ENCODE measurements at places on chromosomes 2 and 18. TPM values are rescaled to one million over a fixed set of nuclear protein-coding genes. Genes with fewer than 3 reads are reported as not detected.

DNA sequence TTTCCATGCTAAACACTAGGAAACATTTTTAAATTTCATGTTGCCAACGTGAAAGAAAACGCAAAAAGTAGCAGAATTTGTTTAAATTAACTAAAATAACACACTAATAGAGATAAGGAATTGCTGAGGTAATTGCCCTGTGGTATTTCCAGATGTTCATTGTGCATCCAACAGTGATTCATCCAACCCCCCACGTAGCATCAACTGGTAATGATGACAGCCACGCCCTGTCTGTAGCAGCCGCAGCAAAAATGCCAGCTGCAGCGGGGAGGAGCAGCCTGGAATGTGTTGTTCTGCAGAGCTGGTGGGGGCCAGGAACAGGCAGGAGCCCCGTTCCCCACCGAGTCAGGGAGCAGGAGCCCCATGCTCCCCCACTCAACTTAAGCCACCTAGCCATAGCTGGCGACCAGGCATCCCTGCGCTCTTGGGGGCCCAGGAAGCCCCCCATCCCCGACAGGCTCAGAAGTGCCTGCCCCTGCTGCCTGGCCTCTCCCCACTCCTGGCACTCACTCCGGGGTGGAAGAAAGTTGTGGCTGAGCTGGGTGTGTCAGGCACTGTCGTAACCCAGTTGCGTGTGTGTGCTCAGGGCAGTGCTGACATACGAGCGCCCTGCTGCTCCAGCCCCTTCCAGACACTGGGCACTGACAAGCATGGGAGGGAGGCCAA lies 695.1 kb upstream of the ACVR2A start:
- H3K27ac ChIP-seq: no peak overlapping the region
- no peaks in the 10 kb centered on the region for H3K27me3 ChIP-seq
- H3K4me3 ChIP-seq: no peak overlapping the region
- H3K4me1 ChIP-seq: no peaks in the 10 kb centered on the region

DNA sequence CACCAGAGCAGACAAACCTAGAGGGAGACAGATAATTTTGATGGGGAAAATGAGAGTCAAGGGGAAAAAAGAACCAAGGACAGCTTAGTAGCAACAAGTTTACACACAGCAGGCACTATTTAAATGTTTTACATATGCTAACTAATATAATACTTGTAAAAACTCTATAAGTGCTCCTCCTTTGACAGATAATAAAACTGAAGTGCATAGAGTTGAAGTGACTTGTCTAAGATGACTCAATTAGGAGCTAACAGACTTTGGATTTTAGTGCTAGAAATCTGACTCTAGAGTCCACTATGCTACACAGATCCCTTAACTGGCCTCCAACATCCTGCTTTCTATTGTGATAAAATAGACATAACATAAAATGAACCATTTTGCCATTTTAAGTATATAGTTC lies 506.9 kb downstream of the SATB2 start:
- no peak overlapping the region for H3K27ac ChIP-seq
- no peaks in the 10 kb centered on the region for H3K36me3 ChIP-seq
- no peaks in the 10 kb centered on the region for H3K27me3 ChIP-seq
- no peaks in the 10 kb centered on the region for H3K4me1 ChIP-seq
- no peak overlapping the region for H3K4me3 ChIP-seq

GRCh38 chr2:157459486-157459885 lies 15.6 kb upstream of the CYTIP start:
- no peaks in the 10 kb centered on the region for H3K27me3 ChIP-seq
- DNase-seq: no peak
- H3K27ac ChIP-seq: no peak overlapping the region
- H3K4me3 ChIP-seq: no peak overlapping the region
- peaks cover 83% of the 10 kb centered on the region for H3K4me1 ChIP-seq
- H3K36me3 ChIP-seq: peaks cover 17% of the 10 kb centered on the region

- peaks cover 47% of the 10 kb centered on the region for H3K27me3 ChIP-seq
- peaks cover 9% of the 10 kb centered on the region for H3K4me1 ChIP-seq
- H3K36me3 ChIP-seq: no peaks in the 10 kb centered on the region
- no peak overlapping the region for H3K27ac ChIP-seq
- DNase-seq: no peak
Observed at GRCh38 chr2:222318712-222319585, 20.2 kb upstream of the PAX3 start.

DNA sequence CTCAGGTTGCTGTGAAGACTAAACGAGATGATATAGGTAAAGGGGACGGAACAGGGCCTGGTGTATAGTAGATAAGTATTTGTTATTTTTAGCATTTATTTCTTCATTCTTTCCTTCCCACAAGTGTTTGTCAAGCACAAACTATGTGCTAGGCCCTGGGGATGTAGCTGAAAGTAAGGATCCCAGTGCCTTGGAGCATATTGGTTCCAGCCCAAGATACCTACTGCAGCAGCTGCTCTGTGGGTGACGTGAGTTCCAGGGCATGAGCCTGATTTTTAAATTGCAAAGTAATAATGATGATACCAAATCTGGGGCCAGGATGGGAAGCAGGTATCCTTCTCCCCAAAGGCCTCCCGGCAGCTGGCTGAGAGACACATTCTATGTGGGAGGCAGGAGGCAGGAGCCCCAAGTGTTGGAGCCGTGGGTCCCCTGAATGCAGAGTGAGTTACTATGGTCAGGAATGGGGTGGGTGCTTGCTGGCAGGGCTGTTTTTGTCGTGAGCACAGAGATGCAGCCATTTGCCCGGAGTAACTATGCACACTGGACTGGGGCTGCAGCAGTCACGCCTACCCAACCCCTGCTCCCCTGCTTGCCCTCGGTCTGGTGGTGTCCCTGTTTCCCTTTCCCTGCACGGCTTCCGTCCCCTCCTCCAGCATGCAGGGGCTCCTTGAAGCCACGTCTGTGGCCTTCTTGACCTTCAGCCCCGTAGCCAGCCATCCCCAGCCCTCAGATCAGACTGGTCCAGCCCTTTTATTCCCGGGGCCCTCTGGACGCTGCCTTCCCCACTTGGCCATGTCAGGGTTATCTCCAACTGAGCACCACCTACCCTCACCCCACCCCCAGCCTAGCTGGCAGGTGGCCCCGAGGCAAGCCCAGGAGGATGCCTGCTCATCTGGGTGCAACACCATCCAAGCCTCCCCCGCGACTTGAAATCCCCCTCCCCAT lies 52.4 kb downstream of the INHBB start:
- DNase-seq: no peak
- no peaks in the 10 kb centered on the region for H3K27me3 ChIP-seq
- no peak overlapping the region for H3K27ac ChIP-seq
- no peaks in the 10 kb centered on the region for H3K4me1 ChIP-seq

- no peak overlapping the region for H3K27ac ChIP-seq
- no peak for DNase-seq
- no peak overlapping the region for H3K4me3 ChIP-seq
Observed at GRCh38 chr2:141242008-141242407, 888.8 kb downstream of the LRP1B start.

- no peak overlapping the region for H3K27ac ChIP-seq
- H3K27me3 ChIP-seq: peaks cover 15% of the 10 kb centered on the region
- H3K36me3 ChIP-seq: peaks cover 3% of the 10 kb centered on the region
Observed at GRCh38 chr2:162258169-162258568, 14.9 kb upstream of the FAP start.

- no peak for DNase-seq
- no peak overlapping the region for H3K4me3 ChIP-seq
- no peak overlapping the region for H3K27ac ChIP-seq
Observed at GRCh38 chr18:3056311-3056710, 43.4 kb upstream of the LPIN2 start.

DNA sequence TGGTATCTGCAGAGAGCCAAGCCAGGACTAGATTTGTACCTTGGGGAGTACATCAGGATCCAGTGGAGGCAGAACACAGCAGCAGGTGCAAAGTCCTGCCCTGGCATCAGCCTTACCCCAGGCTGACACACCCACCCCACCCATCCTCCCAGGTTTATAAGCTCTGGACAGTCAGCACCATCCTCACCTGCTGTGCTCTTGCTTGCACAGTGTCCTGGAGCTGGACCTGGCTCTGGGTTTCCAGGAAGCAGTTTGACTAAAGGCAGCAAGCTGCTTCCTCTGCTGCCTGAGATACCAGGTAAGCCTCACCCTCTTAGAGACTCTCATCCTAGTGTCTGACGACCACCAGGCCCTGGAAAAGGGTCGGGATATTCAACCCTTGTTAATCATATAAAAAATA lies at the start of gene SULT1C3:
TSS of gene SULT1C3 (plus strand) at position 183 of the 400 bp plus-strand sequence. CDS start 7,227 bp downstream, outside the sequence.
- H3K4me3 ChIP-seq: no peak within 1 kb of the TSS
- DNase-seq: no peak
- no peaks in the 10 kb centered on the region for H3K27me3 ChIP-seq
- no peaks in the 10 kb centered on the region for H3K36me3 ChIP-seq
- no peak within 1 kb of the TSS for H3K27ac ChIP-seq
- H3K4me1 ChIP-seq: no peaks in the 10 kb centered on the region

The UGT1A8 gene
- not detected for total RNA-seq

The LRP2 gene
- total RNA-seq: 0.03 TPM

The IL1RN gene
- 0.31 TPM for total RNA-seq

The INPP5D gene
- total RNA-seq: 122 TPM

Data from activated CD8-positive, alpha-beta T cell treated with anti-CD3 and anti-CD28 coated beads, Interleukin-2, amount 10 ng/mL, durations not matched to agents 7 days and 5 days (primary cell).